ENCODE measurements at places on chromosomes 5 and 9.

- peak; percentile 38 for DNase-seq
Measured at GRCh38 chr9:114000671-114001409, 77.3 kb downstream of the AMBP start.

GRCh38 chr5:27594141-27594540 is 555.8 kb upstream of the CDH9 start:
- DNase-seq = peak; percentile 42

- DNase-seq = peak; percentile 87
Measured at GRCh38 chr5:56517011-56517416, 283.9 kb upstream of the ANKRD55 start.

DNA sequence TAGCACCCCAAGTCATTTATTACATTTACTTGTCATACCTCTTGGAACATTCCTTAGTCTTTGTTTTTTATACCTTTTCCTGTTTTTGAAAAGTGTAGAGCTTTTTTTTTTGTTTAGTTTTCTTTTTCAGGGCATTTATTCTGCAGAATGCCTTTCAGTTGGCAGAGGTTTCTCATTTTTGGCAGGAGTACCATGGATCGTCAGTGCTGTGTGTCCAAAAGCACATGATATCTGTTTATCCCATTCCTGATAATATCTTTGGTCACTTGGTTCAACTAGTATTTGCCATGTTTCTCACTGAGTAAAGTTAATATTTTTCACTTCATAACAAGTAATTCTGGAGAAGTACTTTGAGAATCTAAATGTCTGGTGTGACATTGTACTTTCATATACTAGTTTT is 10.7 kb downstream of the OGN start:
- no peak for DNase-seq

DNA sequence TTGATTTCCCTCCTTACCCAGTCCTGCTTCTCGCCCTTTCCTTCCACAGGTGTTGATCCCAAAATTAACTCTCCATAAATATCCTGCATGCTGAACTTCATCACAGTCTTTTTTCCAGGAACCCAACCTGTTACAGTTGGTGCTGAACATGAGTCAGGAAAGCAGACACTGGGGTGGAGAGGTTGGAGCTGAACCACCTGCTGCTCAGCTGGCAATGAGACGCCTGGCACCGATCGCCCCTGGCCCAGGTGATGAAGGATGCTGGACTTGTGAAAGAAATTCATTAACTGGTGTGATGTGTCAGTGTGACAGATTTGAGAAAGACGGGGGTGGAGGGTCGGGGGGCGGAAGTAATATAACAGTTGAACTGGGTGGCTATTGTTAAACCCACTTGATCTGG is 30.6 kb downstream of the CPLX2 start:
- DNase-seq = no peak

DNA sequence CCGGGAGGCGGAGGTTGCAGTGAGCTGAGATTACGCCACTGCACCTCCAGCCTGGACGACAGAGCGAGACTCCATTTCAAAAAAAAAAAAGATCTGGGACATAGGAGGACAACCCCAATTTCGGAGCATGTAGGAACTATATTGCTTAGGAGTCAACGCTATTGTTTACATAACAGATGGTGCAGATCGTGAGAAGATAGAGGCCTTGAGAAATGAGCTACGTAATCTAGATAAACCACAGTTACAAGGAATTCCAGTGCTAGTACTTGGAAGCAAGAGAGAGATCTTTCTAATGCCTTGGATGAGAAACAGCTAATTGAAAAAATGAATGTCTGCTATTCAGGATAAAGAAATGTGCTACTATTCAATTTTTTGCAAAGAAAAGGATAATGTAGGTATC is 20.3 kb downstream of the TBC1D2 start:
- DNase-seq = no peak

DNA sequence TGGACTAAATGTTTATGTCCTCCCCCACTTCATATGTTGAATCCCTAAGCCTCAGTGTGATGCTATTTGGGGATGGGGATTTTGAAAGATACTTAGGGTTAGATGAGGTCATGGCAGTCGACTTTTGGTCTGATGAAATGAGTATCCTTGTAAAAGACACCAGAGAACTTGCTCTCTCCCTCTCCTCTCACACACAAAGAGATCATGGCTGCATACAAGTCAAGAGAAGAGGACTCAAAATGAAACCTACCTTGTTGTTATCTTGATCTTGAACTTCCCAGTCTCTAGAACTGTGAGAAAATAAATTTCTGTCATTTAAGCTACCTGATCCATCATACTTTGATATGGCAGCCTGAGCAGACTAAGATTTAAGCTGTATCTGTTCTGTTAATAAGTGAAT is 144.0 kb upstream of the HAPLN1 start:
- DNase-seq = peak; percentile 27

DNA sequence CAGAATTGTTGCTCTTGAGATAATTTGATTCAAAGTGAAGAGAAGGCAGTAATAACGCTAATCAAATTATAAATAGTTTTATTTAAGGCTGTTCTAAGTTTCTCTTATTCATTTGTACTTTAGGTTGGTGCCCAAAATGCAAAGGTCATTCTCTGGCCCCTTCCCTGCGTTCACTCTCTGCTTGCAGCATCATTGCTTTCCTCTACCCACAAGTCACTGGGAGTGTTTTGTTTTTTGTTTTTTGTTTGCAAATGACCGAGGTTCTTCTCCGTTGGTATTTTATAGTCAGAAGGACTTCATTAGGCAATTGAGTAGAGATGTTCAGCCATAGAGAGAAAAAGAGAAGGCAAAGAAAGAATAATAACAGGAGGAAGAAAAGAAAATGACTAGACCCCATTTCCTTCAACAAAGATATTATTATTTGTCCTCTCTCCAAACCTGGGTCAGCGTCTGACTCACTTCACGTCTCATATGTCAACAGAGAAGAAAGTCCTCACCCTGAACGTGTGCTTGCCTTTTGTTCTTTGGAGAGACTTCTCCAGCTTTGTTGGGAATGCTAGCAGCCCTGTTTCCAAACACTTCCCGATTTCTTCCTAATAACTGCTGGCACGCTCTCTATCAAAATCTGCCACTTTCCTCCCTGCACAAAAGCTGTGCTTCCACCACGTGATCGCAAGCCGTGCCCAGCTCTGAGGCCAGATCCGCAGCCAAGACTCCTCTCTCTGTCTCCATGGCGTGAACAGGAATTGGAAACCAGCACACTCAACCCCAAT is 119.8 kb downstream of the EBF1 start:
- DNase-seq = peak; percentile 73

DNA sequence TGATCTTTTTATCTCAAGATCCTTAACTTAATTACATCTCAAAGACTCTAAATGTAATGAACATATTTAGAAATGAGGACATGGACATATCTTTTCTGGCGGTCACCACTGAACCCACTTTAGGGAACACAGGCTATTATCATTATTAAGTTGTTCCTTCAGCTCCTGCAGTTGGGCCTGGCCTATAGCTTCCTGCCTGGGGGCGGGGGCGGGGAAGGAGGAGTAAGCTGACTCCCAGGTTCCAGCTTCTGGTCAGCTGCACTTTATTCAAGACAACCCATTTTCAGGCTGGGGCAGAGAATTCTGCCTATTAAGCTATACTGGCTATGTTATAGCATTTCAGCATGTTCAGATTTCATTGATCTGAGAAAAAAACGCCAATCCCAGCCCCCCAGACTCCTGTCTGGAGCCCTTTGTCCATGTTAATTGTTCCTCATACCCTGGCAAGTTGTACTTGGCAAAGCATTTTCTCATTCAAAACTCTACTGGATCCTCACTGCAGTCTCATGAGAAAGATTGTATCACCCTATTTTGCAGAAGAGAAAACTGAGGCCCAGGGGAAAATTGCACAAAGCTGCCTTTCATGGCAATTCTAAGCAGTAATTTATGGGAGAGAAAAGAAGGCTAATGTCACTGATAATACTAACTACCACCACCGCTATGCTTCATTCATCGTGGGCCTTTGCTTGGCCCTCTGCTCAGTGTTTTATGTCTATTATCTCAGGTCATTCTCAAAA is 25.1 kb downstream of the COL15A1 start:
- DNase-seq = no peak

DNA sequence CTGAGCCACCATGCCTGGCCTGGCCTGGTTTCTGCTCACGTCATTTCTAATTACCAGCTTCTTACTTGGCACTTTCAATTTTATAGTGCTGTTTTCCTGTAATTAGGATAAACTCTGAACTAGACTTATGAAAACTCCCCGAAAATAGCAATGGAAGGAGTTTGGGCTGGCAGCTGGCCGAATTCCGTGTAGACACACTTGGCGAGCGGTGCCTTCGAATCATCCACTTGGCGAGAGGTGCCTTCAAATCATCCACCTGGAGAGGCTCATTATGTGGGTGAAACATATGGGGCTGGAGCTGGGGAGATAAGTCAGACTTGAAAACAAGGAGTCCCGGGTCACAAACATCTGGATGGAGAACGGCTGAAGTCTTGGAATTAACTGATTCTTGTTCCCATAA is 203.7 kb downstream of the ROR2 start:
- DNase-seq = no peak

DNA sequence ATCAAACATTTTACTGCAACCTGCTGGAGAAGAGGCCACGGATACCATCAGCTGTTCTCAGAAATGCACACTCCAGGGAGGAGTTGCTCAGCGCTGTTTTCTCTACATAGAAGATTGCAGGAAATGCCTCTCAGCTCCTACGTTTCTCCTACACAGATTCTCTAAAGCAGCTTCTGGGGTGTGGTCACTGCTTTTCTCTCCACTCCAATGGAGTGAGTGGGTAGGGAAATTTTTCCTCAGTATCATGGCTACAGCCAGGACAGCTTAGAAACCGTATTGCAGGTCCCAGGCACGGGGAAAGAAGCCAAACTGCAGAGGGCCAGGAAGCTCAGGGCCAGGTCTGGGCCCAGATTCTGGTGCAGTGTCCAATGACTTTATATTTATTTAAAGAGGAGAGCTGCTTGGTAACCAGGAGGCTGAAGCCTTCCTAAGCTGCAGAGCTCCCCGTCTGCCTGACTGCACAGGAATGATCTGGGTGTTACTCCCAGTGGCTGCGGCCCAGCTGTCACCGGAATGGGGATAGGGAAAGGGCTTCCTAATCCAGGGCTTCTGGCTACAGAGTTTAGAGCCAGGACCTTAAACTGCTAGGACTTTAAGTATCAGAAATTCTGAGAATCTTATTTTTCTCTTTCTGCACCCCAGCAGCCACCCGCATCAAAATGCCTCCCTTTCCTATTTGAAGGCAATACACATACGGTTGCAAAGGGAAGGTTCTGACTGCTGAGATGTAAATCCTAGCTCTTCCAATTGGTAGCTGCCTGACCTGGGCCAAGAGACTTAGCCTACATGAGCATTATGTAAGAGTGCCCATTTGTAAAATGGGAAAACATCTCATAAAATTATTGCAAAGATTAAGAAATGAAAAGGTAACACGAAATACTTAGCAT is 1.4 kb upstream of the SPTAN1 start:
- DNase-seq = peak; percentile 93

- no peak for DNase-seq
Measured at GRCh38 chr9:89144238-89144637, 34.4 kb downstream of the SHC3 start.

- no peak for DNase-seq
Measured at GRCh38 chr5:110371725-110372041, 354.8 kb downstream of the TMEM232 start.

- no peak for DNase-seq
Measured at GRCh38 chr5:57166276-57166675, 7.6 kb upstream of the GPBP1 start.

- DNase-seq = peak; percentile 95
Measured at GRCh38 chr9:34637356-34638137, at the start of gene SIGMAR1. Gene SIGMAR1 (minus strand): TSS chr9:34637787. CDS start chr9:34637697, 90 bp downstream.

DNA sequence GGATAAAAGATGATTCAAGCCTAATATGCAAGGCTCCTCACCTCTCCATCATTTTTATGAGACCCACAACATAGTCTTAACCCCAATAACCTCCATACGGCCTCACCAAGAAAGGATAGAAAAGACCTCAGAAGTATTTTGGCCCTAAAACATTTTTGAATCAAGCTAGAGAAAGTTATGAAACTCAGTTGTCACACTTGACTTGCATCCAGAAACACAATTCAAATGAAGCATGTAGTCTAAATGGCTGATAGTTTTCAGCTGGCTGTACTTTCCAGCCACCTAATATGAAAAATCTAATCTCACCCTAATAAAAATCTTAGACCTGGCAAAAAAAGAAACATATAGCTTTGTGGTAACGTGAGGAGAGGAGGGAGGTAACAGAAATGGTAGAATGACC is 116.1 kb downstream of the ARL15 start:
- no peak for DNase-seq

GRCh38 chr9:118929287-118929686 is 439.9 kb downstream of the BRINP1 start:
- DNase-seq = no peak

GRCh38 chr9:110996436-110997220 is 41.6 kb downstream of the LPAR1 start:
- no peak for DNase-seq

DNA sequence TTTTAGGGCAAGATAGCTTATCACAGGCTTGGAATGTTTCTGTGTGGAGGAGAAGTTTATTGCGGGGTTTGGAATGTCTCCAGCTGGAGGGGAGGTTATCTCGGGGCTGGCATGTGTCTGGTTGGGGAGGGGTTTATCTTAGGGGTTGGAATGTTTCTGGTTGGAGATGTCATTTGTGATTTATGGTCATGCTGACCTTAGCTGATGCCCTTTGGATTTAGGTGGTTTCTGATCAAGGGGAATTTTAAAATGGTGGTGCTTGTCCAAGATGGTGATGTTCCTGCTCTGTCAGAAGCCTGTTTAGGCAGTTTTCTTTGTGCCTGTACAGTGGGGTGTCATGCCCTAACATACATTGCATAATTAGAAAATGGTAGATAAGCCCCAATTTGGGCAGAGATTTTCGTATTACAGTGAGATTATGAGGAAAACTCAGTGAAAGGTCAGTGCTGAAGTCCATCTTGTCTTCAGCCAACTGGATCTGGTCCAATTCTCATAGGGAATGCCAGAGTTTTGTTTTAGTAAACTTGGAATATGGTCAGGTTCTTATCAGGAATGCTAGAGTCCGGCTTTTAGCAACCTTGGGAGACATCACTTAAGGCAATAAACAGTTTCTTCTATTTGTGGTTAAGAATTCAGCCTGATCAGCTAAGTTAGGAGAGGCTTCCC is 14.3 kb downstream of the CDK20 start:
- no peak for DNase-seq

GRCh38 chr9:107286057-107286456 is 3.0 kb downstream of the RAD23B start:
- DNase-seq = peak; percentile 19

DNA sequence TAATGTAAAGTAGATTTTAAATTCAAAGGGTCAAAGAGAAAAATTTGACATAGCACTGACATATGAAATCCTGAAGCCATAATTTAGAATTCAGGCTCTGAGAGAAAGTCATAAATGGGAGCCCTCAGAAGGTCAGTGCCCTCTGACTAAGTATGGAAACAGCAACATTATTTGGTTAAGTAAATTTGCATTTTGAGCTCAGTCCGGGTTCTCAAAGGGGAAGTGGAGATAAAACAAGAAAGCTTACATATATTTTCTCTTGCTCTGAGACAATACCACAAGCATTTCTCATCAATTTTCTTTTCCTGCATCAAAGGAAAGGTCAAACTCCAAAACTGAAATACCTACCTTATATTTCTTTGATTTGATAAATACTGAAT is 348.0 kb downstream of the SEMA5A start:
- DNase-seq = no peak
